ENCODE measurements at places on chromosomes 11 and 22.

GRCh38 chr11:60942219-60942618 lies 9.8 kb downstream of the SLC15A3 start:
- no peak for DNase-seq

DNA sequence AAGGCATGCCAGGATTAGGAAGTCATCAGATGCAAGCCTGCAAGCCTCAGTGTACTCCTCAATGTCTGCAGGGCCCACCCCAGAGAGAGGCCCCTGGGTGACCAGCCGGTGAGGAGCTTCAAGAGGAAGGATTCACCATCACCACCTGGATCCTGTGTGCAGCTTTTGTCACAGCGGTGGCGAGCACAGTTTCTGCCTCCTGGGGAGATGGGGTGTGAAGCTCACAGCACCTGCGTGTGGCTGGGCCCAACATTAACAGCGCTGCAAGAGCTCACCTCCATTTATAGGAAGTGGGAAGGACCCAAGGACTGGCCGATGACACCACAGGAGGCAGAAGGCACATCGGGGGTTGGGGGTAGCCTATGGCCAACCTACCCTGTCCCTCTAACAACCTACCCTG lies 235.3 kb downstream of the CTTN start:
- no peak for DNase-seq

GRCh38 chr22:43754176-43754575 lies 57.9 kb downstream of the EFCAB6 start:
- no peak for DNase-seq

- no peak for DNase-seq
These were observed 594 bp upstream of the POU2AF1 start for GRCh38 chr11:111379602-111380136.

DNA sequence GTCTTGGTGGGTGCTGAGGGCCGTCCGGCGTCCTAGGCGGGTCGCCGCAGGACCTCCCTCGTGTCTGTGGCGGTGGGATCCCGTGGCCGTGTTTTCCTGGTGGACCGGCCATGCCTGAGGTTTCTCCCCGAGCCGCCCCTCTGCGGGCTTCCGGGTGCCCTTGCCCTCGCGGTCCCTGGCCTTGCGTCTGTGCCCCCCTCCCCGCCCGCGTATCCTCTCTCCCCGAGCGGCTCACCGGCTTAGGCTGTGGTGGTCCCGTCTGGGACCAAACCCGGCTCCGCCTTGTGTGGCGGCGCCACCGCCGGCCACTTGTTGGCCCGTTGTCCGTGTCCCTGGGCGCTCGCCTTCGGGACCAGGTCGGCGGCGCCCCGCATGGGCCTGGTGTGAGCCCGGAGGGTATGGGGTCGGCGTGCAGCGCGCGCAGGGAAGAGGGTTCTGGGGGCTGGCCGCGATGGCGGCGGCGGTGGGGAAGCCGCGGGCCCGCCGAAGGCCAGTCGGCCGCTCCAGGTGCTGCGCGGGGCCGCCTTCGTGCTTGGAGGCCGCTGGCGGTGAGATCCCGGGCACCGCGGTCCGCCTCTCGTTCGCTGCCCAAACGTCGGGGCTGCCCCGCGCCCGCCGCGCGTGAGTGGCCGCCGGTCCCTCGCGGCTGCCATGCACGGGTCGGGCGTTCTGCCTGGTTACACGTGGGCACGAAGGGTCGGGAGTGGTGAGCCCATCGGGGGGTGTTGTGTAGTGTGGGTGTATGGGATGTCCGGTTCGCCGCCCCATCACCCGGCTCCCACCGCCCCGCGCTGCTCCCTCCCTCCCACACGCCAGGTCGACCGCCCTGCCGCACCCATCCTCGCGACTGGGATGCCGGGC lies 3899.1 kb upstream of the OR11H1 start:
- DNase-seq, result peak; percentile 86

- no peak for DNase-seq
These were observed 658 bp downstream of the STIP1 start for GRCh38 chr11:64186492-64187165.

DNA sequence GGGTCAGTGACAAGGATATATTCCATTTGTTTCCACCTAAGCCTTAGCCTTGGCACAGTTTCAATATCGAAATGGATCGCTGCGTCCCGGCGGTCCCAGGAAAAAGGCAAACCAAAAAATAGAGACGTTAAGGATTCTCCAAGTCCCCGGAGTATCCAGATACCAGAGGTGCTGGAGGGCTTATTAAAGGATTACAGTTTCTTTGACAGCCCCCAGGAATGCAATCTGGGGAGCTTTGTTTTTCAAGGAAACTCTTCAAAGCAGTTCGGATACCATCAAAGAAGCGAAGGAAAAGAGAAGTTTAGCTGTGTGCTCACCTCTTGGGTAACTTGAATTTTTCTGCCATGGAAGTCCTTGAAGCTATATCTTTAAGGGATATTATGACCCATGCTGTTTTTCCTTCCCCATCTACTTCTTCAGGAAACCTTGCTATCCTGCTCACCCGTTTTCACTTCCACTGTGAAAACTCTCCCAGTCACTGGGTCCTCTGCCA lies 600 bp upstream of the GPR83 start:
- no peak for DNase-seq

- DNase-seq, result no peak
These were observed 6.4 kb downstream of the MOB2 start for GRCh38 chr11:1480191-1480554.

DNA sequence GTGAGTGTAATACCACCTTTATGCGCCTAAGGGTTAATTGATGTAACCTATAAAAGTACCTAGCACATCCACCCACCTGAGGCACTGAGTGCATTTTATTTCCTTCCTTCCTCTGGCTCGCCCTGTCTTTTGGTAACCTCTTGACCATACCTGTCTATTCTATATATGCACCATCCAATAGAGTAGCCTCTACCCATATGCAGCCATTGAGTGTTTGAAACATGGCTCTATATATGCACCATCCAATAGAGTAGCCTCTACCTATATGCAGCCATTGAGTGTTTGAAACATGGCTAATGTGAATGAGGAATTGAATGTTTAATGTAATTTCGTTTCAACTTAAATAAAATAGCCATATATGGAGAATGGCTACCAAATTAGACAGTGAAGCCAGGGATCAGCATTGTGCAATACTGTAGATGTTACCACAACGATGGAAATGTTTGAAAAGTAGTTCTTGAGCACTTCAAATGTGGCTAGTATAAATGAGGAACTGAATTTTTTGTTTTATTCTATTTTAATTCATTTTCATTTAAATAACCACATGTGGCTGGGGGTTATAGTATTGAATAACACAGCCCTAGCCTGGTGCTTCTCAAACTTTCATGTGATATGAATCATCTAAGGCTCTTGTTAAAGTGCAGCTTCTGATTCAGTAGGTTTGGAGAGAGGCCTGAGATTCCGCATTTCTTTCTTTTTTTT lies 33.8 kb downstream of the SLC35F2 start:
- no peak for DNase-seq

GRCh38 chr11:95324826-95325225 lies 93.8 kb upstream of the SESN3 start:
- no peak for DNase-seq

GRCh38 chr11:72482211-72482812 lies 48.0 kb upstream of the CLPB start:
- peak; percentile 69 for DNase-seq

DNA sequence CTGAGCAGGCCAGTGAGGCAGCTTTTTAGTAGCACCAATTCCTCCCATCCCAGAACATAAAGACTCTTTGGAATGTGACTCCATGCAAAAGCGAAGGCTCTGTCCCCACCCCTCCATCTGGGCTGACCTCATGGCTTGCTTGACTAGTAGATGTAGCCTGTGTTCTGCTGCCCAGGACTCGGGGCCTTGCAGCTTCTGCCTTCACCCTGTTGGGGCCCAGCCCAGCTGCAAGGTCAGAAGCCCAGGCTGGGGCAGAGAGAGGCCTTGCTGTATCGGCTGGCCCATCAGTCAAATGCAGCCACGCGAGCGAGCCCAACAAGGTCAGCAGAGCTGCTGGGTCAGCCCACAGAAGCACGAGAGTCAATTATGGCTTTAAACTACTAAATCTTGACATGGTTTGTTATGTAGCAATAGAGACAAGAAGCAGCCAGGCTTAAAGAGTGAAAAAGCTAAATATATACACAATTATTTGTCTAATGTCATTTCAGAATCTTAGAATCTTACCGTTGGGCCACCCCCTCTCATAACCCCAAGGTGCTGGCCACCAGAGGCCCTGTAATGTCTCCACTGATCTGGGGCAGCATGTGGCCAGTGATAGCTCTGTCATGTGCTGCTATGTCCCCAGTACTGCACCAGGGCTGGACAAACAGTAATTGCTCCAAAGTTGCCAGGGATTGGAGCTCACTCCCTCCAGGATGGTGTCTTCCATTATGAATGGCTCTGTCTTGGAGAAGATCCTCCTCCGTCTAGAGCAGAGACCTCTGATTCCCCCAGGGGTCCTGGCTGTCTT lies 10.4 kb upstream of the WNT11 start:
- no peak for DNase-seq

DNA sequence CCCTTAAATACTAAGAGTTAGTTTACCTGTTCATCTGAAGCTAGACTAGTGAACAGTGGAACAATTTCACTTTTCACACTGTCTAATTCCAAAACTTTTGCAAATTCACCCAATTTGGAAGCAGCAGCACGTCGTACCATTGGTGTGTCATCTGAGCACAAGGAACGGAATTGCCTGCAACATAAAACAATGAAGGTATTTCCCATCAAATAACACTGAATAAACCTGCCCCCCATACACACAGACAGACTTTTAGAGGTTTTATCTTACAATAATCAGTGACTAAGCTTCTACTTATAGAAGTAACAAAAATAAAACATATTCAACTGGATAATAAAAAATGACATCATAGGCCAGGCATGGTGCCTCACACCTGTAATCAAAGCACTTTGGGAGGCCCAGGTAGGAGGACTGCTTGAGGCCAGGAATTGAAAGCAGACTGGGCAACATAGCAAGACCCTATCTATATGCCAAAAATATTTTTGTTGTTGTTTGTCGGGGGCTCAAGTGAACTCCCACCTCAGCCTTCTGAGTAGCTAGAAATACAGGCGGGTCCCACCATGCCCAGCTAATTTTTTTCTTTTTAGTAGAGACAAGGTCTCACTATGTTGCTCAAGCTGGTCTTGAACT lies 6.3 kb downstream of the PPP2R1B start:
- no peak for DNase-seq

DNA sequence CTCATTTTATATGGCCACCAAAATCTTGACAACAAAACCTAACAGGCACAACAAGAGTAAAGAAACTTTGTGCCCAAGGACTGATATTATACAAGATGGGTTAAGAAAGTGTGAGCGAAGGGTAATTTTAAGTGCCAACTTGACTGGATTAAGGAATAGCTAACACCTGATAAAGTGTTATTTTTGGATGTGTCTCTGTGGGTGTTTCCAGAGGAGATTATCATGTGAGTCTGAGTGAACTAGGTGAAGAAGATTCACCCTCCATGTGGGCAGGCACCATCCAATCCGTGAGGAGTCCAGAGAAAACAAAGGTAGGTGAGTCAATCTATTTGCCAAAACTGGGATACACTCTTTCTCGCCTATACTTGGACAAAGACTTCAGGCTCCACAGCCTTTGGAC lies 461.6 kb downstream of the ETS1 start:
- no peak for DNase-seq

GRCh38 chr11:99555486-99555885 lies 534.7 kb downstream of the CNTN5 start:
- no peak for DNase-seq

- no peak for DNase-seq
These were observed 455.4 kb upstream of the TENM4 start for GRCh38 chr11:79896258-79896657.

DNA sequence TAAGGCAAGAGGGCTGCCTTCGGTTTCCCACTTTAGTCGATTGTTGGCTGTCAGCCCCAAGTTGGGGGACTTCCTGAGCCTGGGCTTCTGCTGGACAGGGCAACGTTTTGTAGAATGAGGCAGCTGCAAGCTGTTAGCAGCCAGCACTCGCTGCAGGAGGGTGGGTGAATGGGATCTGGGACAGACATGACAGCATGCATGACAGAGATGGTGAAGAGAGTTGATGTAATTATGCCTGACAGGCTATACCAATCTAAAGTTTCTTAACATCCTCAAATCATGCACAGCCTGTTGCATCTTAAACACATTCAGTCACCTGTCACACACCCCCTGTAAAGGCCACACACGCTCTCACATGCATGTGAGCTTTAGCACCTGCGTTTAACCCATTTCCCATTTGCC lies 49.2 kb downstream of the CWC15 start:
- no peak for DNase-seq

- no peak for DNase-seq
These were observed 851.1 kb upstream of the FAT3 start for GRCh38 chr11:91373497-91373896.

DNA sequence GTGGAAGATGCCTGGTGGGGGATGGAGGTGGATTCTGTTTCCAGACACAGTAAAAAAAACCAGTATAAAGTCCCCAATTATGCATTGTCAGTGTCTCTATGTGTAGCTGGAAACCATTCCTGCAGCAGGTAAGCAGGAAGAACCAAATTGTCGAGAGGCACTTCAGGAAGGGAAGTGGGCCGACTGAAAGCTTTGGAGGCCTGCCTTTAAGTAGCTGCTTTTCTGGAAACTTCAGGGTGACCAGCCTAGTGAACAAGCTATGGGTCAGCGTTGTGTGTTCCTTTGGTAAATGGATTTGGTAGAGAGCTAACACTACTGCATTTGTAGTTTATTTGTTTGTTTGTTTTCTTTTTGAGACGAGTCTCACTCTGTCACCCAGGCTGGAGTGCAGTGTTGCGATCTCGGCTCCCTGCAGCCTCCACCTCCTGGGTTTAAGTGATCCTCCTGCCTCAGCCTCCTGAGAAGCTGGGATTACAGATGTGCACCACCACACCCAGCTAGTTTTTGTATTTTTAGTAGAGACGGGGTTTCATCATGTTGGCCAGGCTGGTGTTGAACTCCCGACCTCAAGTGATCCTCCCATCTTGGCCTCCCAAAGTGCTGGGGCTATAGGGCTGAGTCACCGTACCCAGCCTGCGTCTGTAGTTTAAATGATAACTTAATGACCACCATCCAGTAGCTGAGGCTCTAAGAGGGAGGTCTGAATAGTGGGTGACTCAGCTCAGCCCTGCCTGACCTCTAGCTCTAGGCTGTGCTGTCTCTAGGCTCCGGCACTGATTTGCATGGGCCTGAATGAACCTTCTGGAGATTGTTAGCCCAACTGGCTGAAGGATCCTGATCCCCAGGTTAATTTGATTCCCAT lies 12.8 kb downstream of the PTPRJ start:
- no peak for DNase-seq
